Endothelial cell of umbilical vein (primary cell): ENCODE measurements at places on chromosomes 3 and 15. TPM values are rescaled to one million over a fixed set of nuclear protein-coding genes. Genes with fewer than 3 reads are reported as not detected.
A peak's percentile ranks its signal among the peaks of the same experiment; 100 is the strongest.

DNA sequence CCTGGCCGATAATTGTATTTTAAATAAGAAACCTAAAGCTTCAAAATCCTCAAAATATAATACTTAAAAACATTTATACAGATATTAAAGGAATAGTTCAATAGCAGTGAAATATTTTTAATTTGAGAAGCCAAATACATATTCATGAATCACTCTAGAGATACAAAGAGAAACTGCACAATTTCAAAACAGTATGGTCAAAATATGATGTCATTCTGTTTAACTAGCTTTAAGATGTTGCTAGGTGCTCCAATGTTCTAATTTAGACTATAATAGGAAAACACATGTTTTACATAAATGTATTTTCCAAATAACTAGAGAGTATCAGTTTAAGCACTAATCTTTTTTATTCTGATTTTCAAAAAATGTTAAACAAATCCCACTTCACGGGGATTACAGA lies 10.3 kb upstream of the NRROS start:
- no peak overlapping the region for H3K27ac ChIP-seq
- no peaks in the 10 kb centered on the region for H3K36me3 ChIP-seq
- H3K4me3 ChIP-seq: no peak overlapping the region
- peaks cover 6% of the 10 kb centered on the region for H3K4me1 ChIP-seq
- no peaks in the 10 kb centered on the region for H3K27me3 ChIP-seq
- DNase-seq: no peak

- H3K36me3 ChIP-seq: no peaks in the 10 kb centered on the region
- H3K27me3 ChIP-seq: no peaks in the 10 kb centered on the region
- no peak for DNase-seq
- H3K4me3 ChIP-seq: no peak overlapping the region
Measured at GRCh38 chr3:67327582-67327981, 326.8 kb downstream of the SUCLG2 start.

- H3K36me3 ChIP-seq: no peaks in the 10 kb centered on the region
- no peak overlapping the region for H3K27ac ChIP-seq
- no peak overlapping the region for H3K4me3 ChIP-seq
- no peaks in the 10 kb centered on the region for H3K4me1 ChIP-seq
Measured at GRCh38 chr3:67291287-67292252, 293.5 kb downstream of the KBTBD8 start.

DNA sequence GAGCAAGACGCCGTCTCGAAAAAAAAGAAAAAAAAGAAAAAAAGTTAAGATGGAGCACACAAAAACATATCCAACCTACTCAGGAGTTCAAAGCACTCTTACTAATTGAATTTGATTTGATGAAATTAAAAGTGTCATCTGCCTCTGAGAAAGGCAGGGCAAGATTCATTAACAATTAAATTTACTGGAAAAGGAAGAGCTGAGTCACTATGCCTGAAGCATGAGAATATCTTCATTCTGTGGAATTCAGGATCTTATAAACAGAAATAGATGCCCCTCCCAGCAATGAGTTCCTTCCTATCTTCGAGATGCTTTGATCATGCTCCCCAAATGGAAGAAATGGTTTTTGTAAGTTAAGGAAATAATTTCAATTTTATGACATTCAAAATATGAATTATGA lies 61.0 kb upstream of the ST3GAL6 start:
- DNase-seq: peak; percentile 54
- peaks cover 6% of the 10 kb centered on the region for H3K4me1 ChIP-seq
- H3K27ac ChIP-seq: no peak overlapping the region
- H3K27me3 ChIP-seq: peaks cover 6% of the 10 kb centered on the region
- H3K4me3 ChIP-seq: no peak overlapping the region
- H3K36me3 ChIP-seq: no peaks in the 10 kb centered on the region

- H3K27ac ChIP-seq: no peak overlapping the region
- H3K36me3 ChIP-seq: no peaks in the 10 kb centered on the region
- peaks cover 30% of the 10 kb centered on the region for H3K4me1 ChIP-seq
- peak; percentile 35 for DNase-seq
Measured at GRCh38 chr3:66000506-66000905, 38.2 kb downstream of the MAGI1 start.

GRCh38 chr3:127707851-127708411 lies 35.2 kb downstream of the ABTB1 start:
- H3K4me3 ChIP-seq: no peak overlapping the region
- no peaks in the 10 kb centered on the region for H3K36me3 ChIP-seq
- H3K27me3 ChIP-seq: no peaks in the 10 kb centered on the region
- no peak overlapping the region for H3K27ac ChIP-seq

- no peaks in the 10 kb centered on the region for H3K4me1 ChIP-seq
- H3K27ac ChIP-seq: no peak overlapping the region
- H3K36me3 ChIP-seq: peaks cover 8% of the 10 kb centered on the region
Measured at GRCh38 chr3:51657234-51657633, 13.8 kb upstream of the TEX264 start.

- H3K36me3 ChIP-seq: no peaks in the 10 kb centered on the region
- peak overlapping the region; percentile 74 for H3K4me3 ChIP-seq
- H3K27me3 ChIP-seq: no peaks in the 10 kb centered on the region
- peaks cover 18% of the 10 kb centered on the region for H3K4me1 ChIP-seq
- DNase-seq: no peak
Measured at GRCh38 chr3:101513419-101513986, 491 bp upstream of the SENP7 start.

DNA sequence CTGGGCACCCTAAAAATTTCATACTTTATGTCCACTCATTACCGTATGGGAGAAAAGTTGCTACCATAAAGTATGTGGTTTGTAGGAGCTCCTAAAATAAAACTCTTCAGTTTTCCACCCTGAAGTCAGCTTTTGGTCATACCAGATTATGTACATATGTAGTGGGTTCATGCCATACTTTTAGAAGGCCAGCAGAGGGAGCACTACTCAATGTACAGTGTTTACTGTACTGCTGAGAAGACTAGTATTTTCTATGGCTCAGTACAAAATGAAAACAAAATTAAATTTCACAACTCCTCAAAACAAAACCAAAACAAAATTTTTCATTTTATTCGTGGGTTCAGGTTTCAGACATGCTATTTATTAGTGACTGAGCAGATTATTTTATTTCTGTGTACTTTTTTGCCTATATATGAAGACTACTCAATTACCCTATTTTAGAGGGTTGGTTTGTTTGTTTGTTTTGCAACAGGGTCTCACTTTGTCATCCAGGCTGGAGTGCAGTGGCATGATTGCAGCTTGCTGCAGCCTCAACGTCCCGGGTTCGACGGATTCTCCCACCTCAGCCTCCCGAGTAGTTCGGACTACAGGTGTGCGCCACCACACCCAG lies 24.3 kb downstream of the NXPE3 start:
- peak; percentile 55 for DNase-seq
- no peak overlapping the region for H3K27ac ChIP-seq
- H3K27me3 ChIP-seq: no peaks in the 10 kb centered on the region
- no peaks in the 10 kb centered on the region for H3K4me1 ChIP-seq

GRCh38 chr3:115800489-115801075 lies 177.3 kb downstream of the GAP43 start:
- DNase-seq: no peak
- H3K36me3 ChIP-seq: no peaks in the 10 kb centered on the region
- H3K27ac ChIP-seq: no peak overlapping the region
- no peaks in the 10 kb centered on the region for H3K27me3 ChIP-seq

DNA sequence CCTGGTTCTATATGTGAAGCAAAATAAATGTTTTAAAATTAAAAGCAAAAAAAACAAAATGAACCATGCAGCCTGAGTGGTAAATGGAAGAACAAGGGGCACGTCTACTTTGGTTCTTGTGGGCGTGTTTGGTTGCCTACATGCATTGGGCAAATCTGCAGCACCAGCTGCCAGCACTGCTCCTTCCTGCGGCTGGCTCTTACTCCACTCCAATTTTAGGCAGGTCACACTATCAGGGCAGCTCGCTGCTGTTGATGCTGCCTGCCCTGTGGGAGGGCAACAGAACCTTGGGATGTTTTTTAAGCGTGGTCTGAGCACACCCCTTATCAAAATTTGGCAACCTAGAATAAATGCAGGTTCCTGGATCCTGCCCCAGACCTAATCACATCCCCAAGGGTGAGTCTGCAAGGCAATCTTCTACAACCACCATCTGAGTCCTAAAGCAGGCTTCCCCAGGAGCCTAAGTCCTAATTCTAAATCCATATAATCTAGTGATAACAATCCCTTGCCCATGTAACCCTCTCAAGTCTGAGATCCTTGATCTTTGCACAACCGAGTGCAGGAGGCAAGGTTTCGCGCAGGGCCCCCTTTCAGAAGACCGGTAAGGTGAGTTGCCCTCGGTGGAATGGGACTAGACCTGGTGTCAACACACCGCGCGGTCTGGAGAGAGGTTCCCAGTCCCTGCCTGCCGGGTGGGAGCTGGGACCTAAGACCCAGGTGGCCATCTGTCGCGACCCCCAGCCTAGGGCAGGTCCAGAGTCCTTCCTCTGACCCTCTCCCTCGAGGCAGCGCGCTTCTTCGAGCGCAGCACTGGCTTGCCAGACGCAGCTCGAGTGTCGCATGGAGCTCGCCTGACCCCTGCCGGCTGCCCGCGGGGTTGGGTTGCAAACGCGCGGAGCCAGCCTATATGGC lies 15.9 kb downstream of the IVD start:
- peaks cover 2% of the 10 kb centered on the region for H3K36me3 ChIP-seq
- no peaks in the 10 kb centered on the region for H3K27me3 ChIP-seq
- no peaks in the 10 kb centered on the region for H3K4me1 ChIP-seq
- no peak overlapping the region for H3K27ac ChIP-seq

DNA sequence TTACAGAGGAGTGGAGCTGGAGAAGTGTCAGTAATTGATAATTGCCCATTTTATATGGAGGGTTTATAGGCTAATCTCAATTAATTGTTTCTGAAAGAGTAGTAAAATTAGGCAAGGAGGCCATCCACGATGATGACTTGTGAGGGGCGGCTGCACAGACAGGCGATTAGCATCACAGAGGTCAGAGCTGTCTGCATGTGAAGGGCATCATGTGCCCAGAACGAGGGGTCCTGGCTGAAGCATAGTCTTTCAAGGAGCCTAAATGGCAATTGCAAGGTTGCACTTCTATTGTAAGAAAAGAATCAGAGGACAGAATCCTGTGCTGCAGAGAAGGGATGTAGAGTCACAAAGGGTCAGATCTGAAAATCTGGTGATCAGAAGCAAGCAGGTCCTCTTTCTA lies 196.6 kb downstream of the EBLN2 start:
- no peaks in the 10 kb centered on the region for H3K36me3 ChIP-seq
- no peaks in the 10 kb centered on the region for H3K27me3 ChIP-seq
- no peaks in the 10 kb centered on the region for H3K4me1 ChIP-seq
- H3K4me3 ChIP-seq: no peak overlapping the region
- no peak for DNase-seq

GRCh38 chr3:133362539-133362938 lies 37.3 kb upstream of the BFSP2 start:
- no peak overlapping the region for H3K27ac ChIP-seq
- no peaks in the 10 kb centered on the region for H3K4me1 ChIP-seq
- H3K27me3 ChIP-seq: peaks cover 2% of the 10 kb centered on the region
- H3K4me3 ChIP-seq: no peak overlapping the region

GRCh38 chr3:24502690-24503089 lies 8.0 kb upstream of the THRB start:
- DNase-seq: peak; percentile 18
- no peaks in the 10 kb centered on the region for H3K4me1 ChIP-seq
- no peak overlapping the region for H3K27ac ChIP-seq
- no peaks in the 10 kb centered on the region for H3K27me3 ChIP-seq
- no peak overlapping the region for H3K4me3 ChIP-seq

GRCh38 chr15:35540885-35541284 lies 5.1 kb downstream of the DPH6 start:
- no peak for DNase-seq
- H3K4me1 ChIP-seq: peaks cover 10% of the 10 kb centered on the region
- H3K36me3 ChIP-seq: no peaks in the 10 kb centered on the region
- no peak overlapping the region for H3K27ac ChIP-seq
- H3K27me3 ChIP-seq: no peaks in the 10 kb centered on the region
- H3K4me3 ChIP-seq: no peak overlapping the region

DNA sequence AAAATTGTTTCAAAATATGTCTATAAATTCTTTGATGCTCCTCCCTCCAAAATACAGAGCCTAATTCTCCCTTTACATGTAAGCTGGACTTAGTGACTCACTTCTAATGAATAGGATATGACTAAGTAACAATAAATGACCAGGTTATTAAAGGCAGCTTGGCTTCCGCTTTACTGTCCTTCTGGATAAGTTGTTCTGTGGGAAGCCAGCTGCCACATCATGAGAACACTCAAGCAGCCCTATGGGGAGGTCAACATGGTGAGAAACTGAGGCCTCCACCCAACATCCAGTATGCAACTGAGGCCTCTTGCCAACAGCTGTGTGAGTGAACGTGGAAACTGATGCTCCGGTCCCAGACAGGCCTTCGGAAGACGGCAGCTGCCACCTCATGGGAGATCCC lies 247.3 kb upstream of the CHRM5 start:
- peak; percentile 94 for DNase-seq
- H3K27me3 ChIP-seq: no peaks in the 10 kb centered on the region
- no peaks in the 10 kb centered on the region for H3K36me3 ChIP-seq
- peaks cover 51% of the 10 kb centered on the region for H3K4me1 ChIP-seq

- peak; percentile 1 for DNase-seq
- no peaks in the 10 kb centered on the region for H3K4me1 ChIP-seq
Measured at GRCh38 chr3:85360742-85361387, 402.1 kb downstream of the CADM2 start.

GRCh38 chr3:19945969-19946831 lies 697 bp upstream of the RAB5A start:
- H3K36me3 ChIP-seq: peaks cover under 1% of the 10 kb centered on the region
- peaks cover 23% of the 10 kb centered on the region for H3K4me1 ChIP-seq
- H3K27ac ChIP-seq: peak overlapping the region; percentile 97
- DNase-seq: no peak
- H3K27me3 ChIP-seq: no peaks in the 10 kb centered on the region

GRCh38 chr15:40789999-40790398 lies 16.9 kb upstream of the ZFYVE19 start:
- H3K4me1 ChIP-seq: peaks cover 41% of the 10 kb centered on the region
- no peaks in the 10 kb centered on the region for H3K27me3 ChIP-seq
- H3K27ac ChIP-seq: no peak overlapping the region
- no peak overlapping the region for H3K4me3 ChIP-seq
- no peak for DNase-seq

- no peaks in the 10 kb centered on the region for H3K27me3 ChIP-seq
- no peaks in the 10 kb centered on the region for H3K36me3 ChIP-seq
- H3K27ac ChIP-seq: no peak overlapping the region
- peak; percentile 53 for DNase-seq
- H3K4me3 ChIP-seq: no peak overlapping the region
Measured at GRCh38 chr3:31300456-31301443, 232.0 kb upstream of the STT3B start.

GRCh38 chr15:96218623-96219455 lies 111.7 kb upstream of the NR2F2 start:
- H3K27me3 ChIP-seq: no peaks in the 10 kb centered on the region
- H3K27ac ChIP-seq: no peak overlapping the region
- H3K4me3 ChIP-seq: no peak overlapping the region
- H3K36me3 ChIP-seq: no peaks in the 10 kb centered on the region
- no peak for DNase-seq
- no peaks in the 10 kb centered on the region for H3K4me1 ChIP-seq

The NMNAT3 gene
- 0.12 and 0.60 TPM in 2 replicates for total RNA-seq

The TGM5 gene
- not detected in 2 replicates for total RNA-seq

The HPS3 gene
- total RNA-seq: 16.1 and 17.8 TPM in 2 replicates

The TMEM207 gene
- total RNA-seq: not detected in 2 replicates

The BFSP2 gene
- total RNA-seq: not detected in 2 replicates

The UROC1 gene
- not detected in 2 replicates for total RNA-seq

The LRRC49 gene
- 6.6 and 7.4 TPM in 2 replicates for total RNA-seq

The AADACL2 gene
- not detected in 2 replicates for total RNA-seq

The NR2E3 gene
- 0.25 and 0.38 TPM in 2 replicates for total RNA-seq

The DPPA4 gene
- not detected in 2 replicates for total RNA-seq

The CELF6 gene
- total RNA-seq: 0.30 TPM in 1 of 2 replicates, not detected in the other

The STAC gene
- 0.88 TPM in 1 of 2 replicates, not detected in the other for total RNA-seq

The UTS2B gene
- 0.81 and 1.1 TPM in 2 replicates for total RNA-seq

The IL5RA gene
- total RNA-seq: not detected in 2 replicates
